Activated T-helper 2 cell treated with anti-CD3 and anti-CD28 coated beads, Interferon-gamma antibody, Interleukin-2, Interleukin-4, amounts not matched to agents 10 μg/mL and 5 μg/mL and 100 μg/mL, durations not matched to agents 14 hours and 24 hours and 36 hours (primary cell): ENCODE measurements at places on chromosomes 6 and 20.

DNA sequence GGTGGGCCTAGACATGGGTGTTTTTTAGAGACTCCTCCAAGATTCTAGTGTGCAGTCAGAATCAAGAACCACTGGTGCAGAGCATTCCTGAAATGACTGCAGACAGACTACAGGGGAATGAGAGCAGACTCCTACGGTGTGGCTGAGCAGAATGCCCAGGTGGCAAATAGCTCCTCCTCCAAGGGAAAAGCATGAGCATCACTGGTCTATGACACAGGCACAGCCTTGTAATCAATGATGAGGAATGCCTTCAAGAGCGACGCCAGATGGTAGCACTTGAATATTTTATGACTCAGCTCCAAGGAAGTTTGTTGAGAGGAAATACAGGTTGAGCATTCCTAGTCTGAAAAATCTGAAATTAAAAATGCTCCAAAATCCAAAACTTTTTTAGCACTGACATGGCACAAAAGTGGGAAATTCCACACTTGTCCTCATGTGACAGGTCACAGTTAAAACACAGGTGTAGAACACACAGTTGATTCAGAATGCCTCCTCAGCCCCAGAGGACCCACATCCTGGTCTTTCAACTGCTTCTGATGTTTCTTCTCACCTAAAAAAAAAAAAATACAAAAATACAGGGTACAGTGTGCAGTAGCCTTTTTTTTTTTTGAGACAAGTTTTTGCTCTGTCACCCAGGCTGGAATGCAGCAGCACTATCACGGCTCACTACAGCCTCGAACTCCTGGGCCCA lies 10.6 kb upstream of the FAM8A1 start:
- H3K4me1 ChIP-seq = peaks cover 4% of the 10 kb centered on the region
- H3K27ac ChIP-seq = no peak overlapping the region
- H3K27me3 ChIP-seq = peaks cover 3% of the 10 kb centered on the region
- no peak for DNase-seq
- no peak overlapping the region for H3K4me3 ChIP-seq
- H3K36me3 ChIP-seq = no peaks in the 10 kb centered on the region

DNA sequence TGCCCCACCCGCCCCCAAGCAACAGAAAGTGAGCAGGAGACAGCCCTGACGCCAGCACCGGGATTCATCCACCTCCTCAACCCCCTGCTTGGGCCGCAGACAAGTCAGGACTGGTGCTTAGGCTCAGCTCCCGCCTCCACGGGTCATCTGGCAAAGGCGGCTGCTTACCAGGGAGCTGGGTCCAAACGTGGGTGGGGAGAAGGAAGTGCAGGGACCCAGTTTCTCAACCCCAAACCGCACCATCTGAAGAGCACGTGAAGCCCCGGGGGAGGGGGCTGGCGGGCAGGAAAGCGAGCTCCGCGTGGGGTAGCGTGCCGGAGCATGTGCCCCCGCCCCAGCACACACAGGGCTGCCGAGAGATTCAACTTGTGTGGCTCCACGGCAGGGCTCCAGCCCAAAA lies 87.2 kb downstream of the BMP7 start:
- H3K36me3 ChIP-seq = no peaks in the 10 kb centered on the region

DNA sequence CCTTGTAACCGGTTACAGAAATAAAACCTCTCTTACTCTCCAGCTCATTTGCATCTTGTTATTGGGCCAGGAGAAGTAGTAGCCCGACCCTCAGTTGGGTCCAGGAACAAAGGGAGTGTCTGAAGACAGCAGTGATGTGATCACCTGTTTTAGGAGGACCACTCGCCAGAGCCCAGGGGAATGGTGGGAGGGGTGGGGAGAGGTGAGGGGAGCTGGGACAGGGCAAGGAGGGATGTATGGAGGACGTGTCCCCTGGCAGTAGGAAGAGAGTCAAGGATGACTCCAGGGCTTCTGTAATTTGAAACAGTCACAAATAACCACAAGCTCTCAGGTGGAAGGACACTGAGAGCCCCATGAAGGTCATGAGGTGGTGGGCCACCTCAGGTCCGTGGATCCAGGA lies 1.4 kb upstream of the PCMTD2 start:
- H3K4me3 ChIP-seq = peak overlapping the region; percentile 75
- peaks cover 23% of the 10 kb centered on the region for H3K27me3 ChIP-seq
- H3K27ac ChIP-seq = no peak overlapping the region
- DNase-seq = no peak
- H3K36me3 ChIP-seq = peaks cover 5% of the 10 kb centered on the region

DNA sequence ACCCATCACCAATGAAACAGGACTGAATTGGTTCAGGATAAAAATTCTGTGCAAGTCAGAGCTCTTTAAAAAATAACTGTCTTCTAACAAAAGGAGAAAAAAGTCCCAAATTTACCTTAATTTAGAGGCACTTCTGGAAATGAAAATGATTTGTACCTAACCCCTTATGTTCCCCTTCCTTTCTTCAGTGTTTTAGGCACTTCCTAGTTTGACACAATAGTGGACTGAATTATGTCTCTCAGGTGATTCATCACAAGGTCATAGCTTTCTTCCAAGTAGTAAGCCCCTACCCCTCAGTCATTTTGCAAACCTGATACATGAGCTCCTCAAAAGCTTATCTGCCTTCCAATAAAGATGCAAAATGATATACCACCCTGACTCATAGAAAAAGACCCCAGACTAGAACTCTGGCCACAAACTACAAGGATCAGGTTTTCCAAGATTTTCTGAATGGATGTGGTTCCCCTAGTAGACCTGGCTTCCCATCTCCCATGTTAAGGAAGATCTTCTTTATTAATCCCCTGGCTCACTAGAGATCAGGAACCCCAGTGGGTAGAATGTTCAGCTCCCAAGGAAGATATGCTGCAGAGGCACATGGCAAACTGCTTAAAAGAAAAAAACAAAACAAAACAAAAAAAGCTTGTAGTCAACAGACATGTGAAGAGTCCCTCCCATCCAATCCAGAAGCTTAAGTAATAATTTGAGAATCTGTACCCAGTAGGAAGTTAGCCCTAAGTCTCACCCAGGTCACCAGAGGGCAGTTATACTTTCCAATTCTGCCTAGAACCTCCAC lies 3.6 kb downstream of the PPP1R10 start:
- peaks cover 3% of the 10 kb centered on the region for H3K27me3 ChIP-seq
- DNase-seq = no peak
- peaks cover 84% of the 10 kb centered on the region for H3K36me3 ChIP-seq
- H3K4me1 ChIP-seq = peaks cover 52% of the 10 kb centered on the region
- peak overlapping the region; percentile 96 for H3K4me3 ChIP-seq

- no peaks in the 10 kb centered on the region for H3K36me3 ChIP-seq
- H3K4me3 ChIP-seq = no peak overlapping the region
These were observed 37.6 kb downstream of the NCR2 start for GRCh38 chr6:41372832-41373626.

GRCh38 chr20:39913274-39913673 lies 775.8 kb downstream of the MAFB start:
- H3K4me3 ChIP-seq = no peak overlapping the region
- no peaks in the 10 kb centered on the region for H3K36me3 ChIP-seq
- DNase-seq = no peak
- no peaks in the 10 kb centered on the region for H3K4me1 ChIP-seq

- H3K27me3 ChIP-seq = no peaks in the 10 kb centered on the region
- H3K27ac ChIP-seq = no peak overlapping the region
- no peaks in the 10 kb centered on the region for H3K36me3 ChIP-seq
- no peak for DNase-seq
These were observed 153.6 kb upstream of the CST7 start for GRCh38 chr20:24795436-24795835.

GRCh38 chr6:37257320-37257633 lies 295 bp upstream of the TBC1D22B start:
- no peaks in the 10 kb centered on the region for H3K27me3 ChIP-seq
- DNase-seq = no peak
- peaks cover 14% of the 10 kb centered on the region for H3K36me3 ChIP-seq

DNA sequence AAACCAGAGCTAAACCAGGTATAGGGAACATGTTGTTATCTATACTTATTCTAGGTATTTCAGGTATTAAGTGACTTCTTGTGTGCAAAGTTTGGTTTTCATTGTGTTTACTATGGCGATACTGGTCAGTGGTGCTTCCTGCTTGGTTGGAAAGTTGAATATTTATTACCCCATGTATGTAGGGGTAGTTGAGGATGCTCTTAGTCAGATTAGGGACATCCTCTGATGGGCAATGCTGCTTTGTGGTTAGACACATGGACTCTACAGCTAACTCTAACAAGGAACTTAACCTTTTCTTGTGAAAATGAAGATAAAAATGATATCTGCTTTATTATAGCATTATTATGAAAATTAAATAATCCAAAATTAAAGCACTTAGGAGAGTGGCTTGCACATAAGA lies 44.1 kb upstream of the ENPP1 start:
- peaks cover 1% of the 10 kb centered on the region for H3K4me1 ChIP-seq
- H3K27me3 ChIP-seq = peaks cover 33% of the 10 kb centered on the region
- no peaks in the 10 kb centered on the region for H3K36me3 ChIP-seq
- H3K27ac ChIP-seq = no peak overlapping the region
- no peak overlapping the region for H3K4me3 ChIP-seq
- DNase-seq = no peak

GRCh38 chr6:26478100-26478984 lies 20.6 kb downstream of the BTN2A1 start:
- no peak for DNase-seq
- no peak overlapping the region for H3K27ac ChIP-seq
- H3K27me3 ChIP-seq = no peaks in the 10 kb centered on the region
- H3K36me3 ChIP-seq = peaks cover 10% of the 10 kb centered on the region
- peaks cover 24% of the 10 kb centered on the region for H3K4me1 ChIP-seq

DNA sequence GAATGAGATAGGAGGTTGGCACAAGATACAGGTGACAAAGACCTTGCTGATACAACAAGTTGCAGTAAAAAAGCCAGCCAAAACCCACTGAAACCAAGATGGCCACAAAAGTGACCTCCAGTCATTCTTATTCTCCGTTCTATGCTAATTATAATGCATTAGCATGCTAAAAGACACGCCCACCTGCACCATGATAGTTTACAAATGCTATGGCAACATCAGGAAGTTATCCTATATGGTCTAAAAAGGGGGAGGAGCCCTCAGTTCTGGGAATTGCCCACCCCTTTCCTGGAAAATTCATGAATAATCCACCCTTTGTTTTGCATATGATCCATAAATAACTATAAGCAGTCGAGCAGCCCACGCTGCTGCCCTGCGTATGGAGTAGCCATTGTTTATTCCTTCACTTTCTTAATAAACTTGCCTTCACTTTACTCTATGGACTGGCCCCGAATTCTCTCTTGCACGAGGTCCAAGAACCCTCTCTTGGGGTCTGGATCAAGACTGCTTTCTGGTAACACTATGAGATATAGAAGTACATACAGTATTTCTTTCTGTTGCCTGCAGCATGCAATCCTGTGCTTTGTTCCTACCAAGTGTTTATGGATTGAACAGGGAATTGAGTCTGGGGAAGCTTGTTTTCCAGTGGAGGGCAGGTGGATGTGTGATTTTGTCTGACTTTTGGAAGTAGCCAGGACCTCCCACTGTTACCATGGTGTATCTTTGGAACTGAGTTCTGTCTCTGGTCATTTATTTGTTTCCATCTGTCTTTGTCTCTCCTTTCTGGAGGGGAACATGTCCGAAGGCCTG lies 72.0 kb upstream of the TGM3 start:
- no peaks in the 10 kb centered on the region for H3K4me1 ChIP-seq
- H3K27ac ChIP-seq = no peak overlapping the region
- no peaks in the 10 kb centered on the region for H3K36me3 ChIP-seq
- no peak for DNase-seq
- no peak overlapping the region for H3K4me3 ChIP-seq
- H3K27me3 ChIP-seq = peaks cover 3% of the 10 kb centered on the region

DNA sequence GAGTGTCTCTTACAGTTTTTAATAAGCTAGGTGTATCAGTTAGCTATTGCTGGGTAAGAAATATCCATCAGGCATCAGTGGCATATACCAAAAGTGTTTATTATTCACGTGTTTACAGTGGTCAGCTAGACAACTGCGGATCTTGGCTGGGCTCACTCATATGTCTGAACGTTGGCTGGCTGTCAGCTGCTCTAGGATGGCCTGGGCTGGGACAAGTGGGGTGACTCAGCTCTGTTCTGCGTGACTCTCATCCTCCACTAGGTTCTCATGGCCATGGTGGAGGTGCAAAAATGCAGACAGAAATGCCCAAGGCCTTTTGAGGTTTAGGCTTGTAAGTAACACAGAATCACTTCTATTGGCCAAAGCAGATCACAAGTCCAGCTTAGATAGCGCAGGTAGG lies 22.0 kb downstream of the ZNF341 start:
- no peak overlapping the region for H3K27ac ChIP-seq
- H3K4me3 ChIP-seq = no peak overlapping the region
- no peak for DNase-seq
- H3K27me3 ChIP-seq = no peaks in the 10 kb centered on the region
- H3K36me3 ChIP-seq = peaks cover 32% of the 10 kb centered on the region

- no peak for DNase-seq
- no peaks in the 10 kb centered on the region for H3K4me1 ChIP-seq
These were observed 91.4 kb downstream of the SYNDIG1 start for GRCh38 chr20:24560571-24561491.

GRCh38 chr20:62926229-62927127 lies at the start of gene DIDO1:
DIDO1 (minus strand) TSS chr20:62926505.
- H3K27ac ChIP-seq = peak within 1 kb of the TSS; percentile 95
- H3K27me3 ChIP-seq = no peaks in the 10 kb centered on the region
- peak within 1 kb of the TSS; percentile 96 for H3K4me3 ChIP-seq
- peaks cover 52% of the 10 kb centered on the region for H3K4me1 ChIP-seq

DNA sequence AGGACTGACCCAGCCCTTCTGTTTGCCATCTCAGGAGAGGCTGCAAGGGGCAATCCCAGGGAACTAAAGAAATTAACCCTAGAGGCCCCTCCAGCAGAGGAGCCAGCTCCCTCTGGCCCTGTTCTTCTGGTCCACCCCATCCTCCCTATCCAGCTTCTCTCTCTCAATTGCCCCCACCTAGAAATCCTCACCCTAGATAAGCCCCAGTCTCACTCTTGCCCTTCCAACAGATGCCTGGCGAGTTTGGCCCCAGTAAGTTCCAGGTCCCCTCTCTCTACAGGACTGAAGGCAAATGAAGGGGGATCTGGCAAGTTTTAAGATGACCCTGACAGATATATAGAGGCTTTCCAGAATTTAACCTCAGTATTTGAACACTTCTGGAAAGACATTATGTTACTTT lies 134.0 kb downstream of the THBS2 start:
- H3K27ac ChIP-seq = no peak overlapping the region
- no peaks in the 10 kb centered on the region for H3K36me3 ChIP-seq
- no peak overlapping the region for H3K4me3 ChIP-seq
- peaks cover 3% of the 10 kb centered on the region for H3K27me3 ChIP-seq

DNA sequence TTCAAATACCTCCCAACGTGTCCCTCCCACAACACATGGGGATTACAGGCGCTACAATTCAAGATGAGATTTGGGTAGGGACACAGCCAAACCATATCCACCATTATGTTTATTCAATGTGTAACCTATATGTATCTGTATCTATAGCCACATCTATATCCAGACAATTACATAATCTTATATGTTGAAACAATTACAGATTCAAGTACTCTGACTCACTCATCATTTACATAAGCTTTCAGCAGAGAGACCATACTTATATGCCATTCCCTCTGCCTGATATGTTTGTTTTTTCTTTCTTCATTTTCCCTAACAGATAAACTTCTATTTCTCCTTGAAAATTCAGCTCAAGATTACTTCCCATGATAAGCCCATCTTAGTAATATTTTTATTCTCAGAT lies 163.6 kb downstream of the LAMA2 start:
- H3K4me3 ChIP-seq = no peak overlapping the region
- no peak overlapping the region for H3K27ac ChIP-seq
- H3K27me3 ChIP-seq = no peaks in the 10 kb centered on the region
- no peaks in the 10 kb centered on the region for H3K36me3 ChIP-seq
- H3K4me1 ChIP-seq = no peaks in the 10 kb centered on the region
- no peak for DNase-seq
